Naive B cell (primary cell): ENCODE measurements at places on chromosomes 2 and 18.

DNA sequence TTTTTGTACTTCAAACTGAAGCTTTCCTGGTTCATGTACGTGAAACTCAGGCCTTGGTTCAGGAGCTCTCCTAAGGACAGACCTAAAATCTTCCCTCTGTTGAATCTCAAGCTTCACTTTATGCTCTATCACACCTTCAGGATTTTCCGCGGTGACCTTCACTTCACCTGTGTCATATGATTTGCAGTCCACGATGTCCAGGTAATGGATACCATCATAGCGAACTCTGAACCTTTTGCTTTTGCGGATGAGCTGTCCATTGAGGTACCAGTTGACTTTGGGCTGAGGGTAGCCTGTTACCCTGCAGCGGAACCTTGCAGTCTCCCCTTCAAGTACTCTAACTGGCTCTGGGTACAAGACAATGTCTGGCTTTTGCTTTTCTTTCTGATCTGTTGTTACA is 31.2 kb downstream of the TTN start:
- DNase-seq, result no peak

- no peak for DNase-seq
Measured at GRCh38 chr2:12665334-12665733, 51.4 kb upstream of the TRIB2 start.

DNA sequence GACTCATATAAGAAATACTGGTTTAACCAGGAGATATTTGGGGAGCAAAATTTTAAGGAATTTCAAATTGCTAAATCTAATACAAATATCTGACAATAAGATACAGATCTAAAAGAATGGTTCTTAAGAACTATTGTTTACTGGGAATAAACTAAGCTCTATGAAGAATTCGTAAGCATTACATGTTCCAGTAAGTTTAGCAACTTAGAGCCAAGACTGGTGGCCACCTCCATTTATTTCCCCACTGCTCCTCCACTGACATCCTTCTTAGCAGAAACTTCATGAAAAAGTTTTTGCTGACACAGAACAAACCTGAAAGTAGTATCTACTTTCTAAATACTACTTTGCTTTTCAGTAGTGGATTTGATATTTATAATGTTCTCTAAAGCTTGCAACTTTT is 83.0 kb downstream of the ACSL3 start:
- no peak for DNase-seq

- DNase-seq, result no peak
Measured at GRCh38 chr2:129008055-129008880, 689.6 kb upstream of the HS6ST1 start.

- no peak for DNase-seq
Measured at GRCh38 chr18:56035546-56035945, 447.6 kb upstream of the TCF4 start.

DNA sequence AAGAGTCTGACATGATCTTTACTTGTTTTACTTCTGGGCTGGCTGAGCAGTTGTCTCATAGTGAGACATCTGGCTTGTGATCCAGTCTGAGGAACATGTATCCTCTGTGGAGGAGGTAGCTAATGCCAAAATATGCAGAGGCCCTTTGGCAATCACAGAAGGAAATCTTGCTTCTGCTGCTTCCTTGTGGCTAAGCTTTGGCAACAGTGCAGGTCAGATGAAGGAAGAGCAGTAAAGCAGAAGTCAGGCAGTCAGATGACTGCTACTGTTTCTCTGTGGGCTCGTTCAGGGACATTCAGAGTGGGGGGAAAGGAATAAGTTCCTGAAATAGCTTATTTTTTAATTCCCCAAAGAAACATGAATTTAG is 22.3 kb downstream of the DOK1 start:
- DNase-seq, result no peak

DNA sequence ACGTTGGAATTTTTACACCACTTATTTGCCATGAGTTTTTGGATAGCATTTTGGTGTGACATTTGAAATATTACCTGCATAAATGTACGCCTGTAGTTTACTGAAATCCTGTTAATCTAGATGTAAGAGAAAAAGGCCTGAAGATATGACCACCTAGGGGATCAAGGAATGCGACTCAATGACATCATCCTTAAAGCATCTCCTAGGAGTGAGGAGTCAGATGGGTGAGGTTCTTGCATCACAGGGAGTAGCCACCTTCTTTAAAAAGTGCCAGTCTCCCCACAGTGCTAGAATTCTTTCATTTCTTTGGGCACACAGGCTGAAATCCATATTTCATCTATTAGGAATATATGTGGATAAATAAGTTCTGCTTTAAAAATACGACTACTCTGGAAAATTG is 34.5 kb downstream of the ADCYAP1 start:
- no peak for DNase-seq

DNA sequence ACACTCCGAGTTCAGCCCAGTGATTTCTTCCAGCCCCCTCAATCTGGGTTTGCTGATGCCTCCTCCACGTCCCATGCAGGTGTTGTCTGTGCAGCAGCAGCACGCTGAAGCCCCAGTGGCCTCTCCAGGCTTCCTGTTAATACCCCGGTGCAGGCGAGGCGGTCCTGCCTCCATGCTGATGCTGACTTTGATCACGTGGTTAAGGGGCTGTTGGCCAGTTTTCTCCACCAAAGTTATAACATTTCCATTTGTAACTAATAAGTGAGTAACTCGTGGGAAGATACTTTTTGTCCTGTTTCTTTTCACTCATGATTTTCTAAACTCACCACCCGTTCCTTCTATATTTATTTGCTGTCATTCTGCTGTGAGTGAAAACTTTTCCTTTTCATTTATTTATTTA is 42.5 kb upstream of the TMEM18 start:
- DNase-seq, result no peak

DNA sequence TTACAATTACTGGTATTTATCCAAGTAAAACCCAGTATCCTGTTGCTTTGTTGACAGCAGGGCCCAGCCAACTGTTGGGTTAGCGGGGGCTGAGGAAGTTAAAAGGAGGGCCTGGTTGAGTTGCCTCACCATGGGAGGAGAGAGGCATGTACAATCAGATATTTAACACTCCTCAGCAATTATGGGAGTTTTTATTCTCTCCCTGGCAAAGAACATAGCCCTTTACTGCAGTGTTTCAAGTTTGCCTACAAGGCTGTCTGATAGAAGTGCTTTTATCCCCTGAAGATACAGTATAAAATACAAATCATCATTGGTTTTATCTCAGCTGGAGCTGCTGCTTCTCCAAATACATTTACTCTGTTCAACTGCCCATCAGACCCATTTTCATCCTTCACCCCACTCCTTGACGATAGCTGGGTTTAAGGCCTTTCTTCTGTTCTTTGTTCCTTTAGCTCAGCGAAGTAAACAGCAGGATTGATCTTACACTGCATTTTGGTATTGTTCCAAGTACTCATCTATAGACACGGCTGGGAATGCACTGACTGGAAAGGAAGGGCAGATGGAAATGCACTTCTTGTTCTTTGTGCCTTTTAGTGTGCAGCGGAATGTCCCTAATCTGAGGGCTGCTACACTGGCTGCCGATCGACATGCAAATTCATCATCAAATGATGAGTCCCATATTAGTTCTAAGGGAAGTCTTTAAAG is 402.5 kb upstream of the SPRED2 start:
- no peak for DNase-seq

GRCh38 chr2:95077530-95077825 is 44.1 kb downstream of the MRPS5 start:
- no peak for DNase-seq

DNA sequence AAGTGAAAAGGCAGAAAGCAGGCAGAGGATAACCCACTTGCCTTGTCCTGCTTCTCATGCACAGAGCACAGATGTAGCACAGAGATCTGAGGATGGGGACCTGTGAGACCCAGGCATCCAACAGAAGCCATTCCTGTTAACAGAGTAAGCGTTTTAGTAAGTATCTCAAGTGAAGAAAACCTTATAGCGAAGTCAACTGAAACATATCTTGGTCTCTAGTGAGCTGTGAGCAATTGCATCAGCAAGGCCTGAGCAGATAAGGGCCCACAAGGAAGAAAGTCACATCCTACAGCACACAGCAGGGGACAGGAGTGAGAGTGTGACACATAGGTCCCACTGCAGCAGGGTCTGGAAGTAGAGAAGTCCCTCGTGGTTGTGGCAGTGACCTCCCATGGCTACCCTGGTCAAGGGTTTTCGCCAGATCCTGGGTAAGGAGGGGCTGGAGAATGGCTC is 248.7 kb upstream of the TNP1 start:
- DNase-seq, result no peak

DNA sequence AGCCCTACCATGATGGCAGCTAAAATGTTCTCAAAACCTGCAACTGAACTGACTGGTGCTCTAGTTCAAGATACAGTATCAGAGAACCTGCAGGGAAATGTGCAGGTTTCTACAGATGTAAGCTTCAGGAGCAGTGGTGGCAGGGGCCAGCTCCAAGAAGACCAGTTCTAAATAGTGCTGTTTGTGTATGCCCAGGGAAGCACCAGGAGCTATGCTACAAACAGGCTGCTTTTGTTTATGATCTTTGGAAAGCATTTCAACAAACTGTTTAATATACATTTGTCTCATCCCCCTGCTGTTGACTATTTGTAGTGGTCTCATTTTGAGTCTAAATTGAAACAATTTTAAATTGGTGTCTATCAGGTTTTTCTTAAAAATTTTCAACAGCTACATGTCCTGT is 20.7 kb downstream of the FZD5 start:
- no peak for DNase-seq

- DNase-seq, result no peak
Measured at GRCh38 chr2:211380041-211380440, 823.6 kb downstream of the CPS1 start.

DNA sequence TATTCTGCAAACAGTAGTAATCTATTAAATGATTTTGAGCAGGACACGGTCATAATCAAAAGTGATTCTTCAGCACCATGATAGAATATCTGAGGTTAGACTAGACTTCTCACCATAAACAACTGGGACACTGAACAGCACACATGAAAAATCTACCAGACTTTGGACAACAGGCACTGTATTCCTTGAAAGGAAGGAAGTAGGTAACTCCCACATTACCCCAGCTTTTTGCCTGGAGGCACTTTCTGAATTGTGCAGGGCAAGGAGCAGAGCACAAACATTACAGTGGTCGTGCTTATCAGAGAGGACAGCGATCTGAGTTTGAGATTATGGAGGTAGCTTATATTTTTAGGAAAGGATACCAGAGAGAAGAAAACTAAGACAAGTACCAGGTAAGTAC is 25.3 kb upstream of the IL1RL1 start:
- no peak for DNase-seq

DNA sequence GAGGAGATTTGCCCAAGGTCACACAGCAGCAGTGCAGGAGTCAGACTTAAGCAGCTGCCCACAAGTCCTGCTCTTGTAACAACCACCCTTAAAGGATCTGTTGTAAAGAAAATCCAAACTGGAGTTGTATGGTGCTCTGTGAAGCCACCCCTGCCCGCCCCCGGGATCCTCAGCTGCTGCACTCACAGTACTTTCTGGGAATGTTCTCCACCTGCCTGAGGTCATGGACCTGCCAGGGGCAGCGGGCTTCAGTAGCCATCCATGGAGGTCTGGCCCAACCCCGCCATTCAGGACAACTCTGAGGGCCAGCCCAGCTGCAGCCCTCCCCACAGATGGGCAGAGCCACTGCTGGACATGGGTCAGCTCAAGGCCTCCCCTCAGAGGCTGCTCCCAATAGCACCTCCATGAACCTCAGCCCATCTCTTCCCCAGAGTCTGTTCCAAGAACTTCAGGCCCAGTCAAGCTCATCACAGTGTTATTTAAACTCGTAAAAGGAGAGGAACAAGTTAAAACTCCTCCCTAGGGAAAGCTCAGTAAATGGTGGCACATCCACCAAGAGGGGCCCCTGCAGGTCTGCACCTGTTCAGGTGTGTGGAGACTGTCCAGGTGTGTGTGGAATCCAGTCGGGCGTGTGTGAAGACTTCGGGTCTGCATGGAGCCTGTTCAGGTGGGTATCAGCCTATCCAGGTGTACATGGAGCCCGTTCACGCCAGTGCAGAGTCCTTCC is 39.4 kb upstream of the GPC1 start:
- DNase-seq, result no peak

GRCh38 chr2:166284359-166284758 is 91.4 kb downstream of the SCN9A start:
- DNase-seq, result no peak

DNA sequence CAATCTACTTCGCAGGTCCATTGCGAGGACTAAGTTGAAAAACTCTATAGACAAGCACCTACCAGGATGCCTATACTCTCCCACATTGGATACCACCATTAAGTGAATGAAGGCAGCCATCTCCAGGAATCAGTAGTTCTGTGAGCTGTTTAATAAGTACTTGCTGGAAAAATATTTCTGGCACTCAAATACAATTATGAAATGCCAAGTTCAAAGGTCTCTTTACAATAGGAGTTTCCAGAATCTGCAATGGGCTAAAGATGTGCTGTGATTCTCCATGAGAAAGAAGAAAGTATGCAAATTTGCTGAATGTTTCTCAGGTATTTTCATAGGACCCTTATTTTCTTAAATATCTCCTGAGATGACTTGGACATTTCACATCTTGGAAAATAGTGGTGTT is 103.0 kb downstream of the AP1S3 start:
- no peak for DNase-seq

GRCh38 chr2:172387361-172387760 is 40.0 kb upstream of the ITGA6 start:
- DNase-seq, result no peak

DNA sequence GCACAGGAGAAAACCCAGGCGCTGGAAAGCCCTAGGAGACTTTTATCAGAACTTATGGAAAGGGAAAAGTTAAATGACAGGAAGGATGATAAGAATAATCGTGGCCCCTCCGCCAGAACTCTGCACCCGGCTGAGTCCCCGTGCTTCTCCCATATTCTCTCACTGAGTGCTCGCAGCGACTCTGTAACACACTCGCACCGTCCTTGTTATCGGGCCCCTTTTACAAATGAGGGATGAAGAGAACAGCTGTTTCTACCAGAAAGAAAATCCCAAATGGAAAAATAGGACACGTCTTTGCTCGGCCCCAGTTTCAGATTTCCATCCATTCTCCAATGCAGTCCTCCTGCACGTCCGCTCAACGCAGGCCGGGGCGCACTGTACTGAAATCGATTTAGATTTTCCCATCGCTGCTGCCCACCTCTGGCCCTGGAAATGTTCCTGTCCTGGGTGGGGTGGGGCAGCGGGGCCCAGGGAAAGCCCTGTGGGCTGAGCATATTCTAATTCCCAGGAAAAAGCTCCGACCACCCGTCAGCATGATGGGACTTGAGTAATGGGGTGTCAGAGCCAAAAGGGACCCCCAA is 66.4 kb downstream of the KCNF1 start:
- no peak for DNase-seq

DNA sequence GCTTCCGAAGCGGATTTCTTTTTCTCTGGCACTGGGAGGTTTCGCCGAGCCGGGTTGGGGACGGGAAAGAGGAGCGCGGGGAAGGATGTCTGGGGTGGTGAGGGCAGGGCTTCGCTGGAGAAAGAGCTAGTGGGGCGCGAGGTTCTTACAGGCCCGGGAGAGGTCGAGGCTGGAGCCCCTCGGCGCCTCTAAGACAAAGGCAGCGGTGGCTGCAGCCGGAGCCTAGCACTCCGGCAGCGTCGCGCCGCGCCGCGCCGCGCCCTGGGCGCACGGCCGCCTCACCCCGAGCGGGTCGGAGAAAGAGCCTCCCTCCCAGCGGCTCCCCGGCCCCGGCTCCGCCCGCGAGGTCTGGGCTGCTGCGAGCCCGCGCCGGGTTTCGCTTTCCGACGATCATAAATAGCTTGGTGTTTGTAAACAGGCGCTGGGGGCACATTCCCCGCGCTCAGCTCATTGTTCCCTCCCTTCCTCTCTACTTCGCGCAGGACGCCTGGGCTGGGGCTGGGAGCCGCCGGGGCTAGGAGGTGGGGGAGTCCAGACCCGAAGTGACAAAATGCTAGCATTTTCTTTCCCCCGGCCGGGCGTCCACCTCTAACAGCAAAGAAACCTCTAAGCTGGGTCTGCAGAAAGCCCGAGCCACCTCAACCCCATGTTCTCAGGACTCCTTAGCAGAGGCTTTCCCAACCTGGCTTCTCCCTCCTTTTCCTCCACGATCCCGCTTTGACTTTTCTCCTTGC is 813 bp upstream of the MEIS1 start:
- DNase-seq, result no peak
